HAP-1 (cell line): ENCODE measurements at places on chromosomes 12 and 14.

- DNase-seq, result no peak
Measured at GRCh38 chr12:4705824-4706223, 14.4 kb upstream of the GALNT8 start.

- no peak for DNase-seq
Measured at GRCh38 chr14:22088614-22089342, 415.2 kb upstream of the OR4E1 start.

DNA sequence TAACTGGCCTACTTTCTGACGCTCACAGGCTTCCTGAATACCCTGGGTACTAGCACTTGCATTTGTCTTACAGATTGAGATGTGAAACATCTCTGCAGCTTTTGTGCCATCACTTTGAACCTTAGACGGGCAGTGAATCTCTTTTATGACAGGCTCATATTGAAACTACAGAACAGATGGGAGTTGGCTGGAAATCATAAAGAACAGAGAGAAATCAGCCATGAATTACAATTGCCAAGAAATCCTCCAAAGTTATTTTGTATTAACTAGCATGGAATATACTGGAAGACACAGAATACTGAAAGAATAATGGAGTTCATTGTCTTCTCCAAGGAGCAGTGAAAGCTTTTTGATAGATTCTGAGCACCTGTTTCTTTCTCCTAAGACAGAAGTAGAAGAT is 32.7 kb downstream of the MYF5 start:
- DNase-seq, result no peak

DNA sequence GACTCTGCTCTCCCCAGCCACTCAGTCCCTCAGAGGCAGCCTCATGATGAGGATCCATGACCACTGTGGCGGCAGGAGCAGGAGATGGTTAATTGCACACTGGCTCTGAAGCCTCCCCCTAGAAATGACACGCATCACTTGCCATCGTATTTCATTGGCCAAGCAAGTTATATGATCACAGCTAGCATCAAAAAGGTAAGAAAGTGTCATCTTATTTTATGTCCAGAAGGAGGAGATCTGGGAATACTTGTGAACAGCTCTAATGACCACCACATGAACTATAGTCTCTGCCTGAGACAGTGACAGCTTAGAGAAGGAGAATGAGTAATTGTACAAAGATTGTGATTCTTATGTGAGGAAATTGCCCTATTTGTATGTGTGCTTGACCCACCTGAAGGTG is 363.4 kb downstream of the NUAK1 start:
- DNase-seq, result no peak

- no peak for DNase-seq
Measured at GRCh38 chr14:59816941-59817340, 53.6 kb downstream of the RTN1 start.

- peak; percentile 72 for DNase-seq
Measured at GRCh38 chr12:106551410-106551809, 31.4 kb upstream of the RFX4 start.

DNA sequence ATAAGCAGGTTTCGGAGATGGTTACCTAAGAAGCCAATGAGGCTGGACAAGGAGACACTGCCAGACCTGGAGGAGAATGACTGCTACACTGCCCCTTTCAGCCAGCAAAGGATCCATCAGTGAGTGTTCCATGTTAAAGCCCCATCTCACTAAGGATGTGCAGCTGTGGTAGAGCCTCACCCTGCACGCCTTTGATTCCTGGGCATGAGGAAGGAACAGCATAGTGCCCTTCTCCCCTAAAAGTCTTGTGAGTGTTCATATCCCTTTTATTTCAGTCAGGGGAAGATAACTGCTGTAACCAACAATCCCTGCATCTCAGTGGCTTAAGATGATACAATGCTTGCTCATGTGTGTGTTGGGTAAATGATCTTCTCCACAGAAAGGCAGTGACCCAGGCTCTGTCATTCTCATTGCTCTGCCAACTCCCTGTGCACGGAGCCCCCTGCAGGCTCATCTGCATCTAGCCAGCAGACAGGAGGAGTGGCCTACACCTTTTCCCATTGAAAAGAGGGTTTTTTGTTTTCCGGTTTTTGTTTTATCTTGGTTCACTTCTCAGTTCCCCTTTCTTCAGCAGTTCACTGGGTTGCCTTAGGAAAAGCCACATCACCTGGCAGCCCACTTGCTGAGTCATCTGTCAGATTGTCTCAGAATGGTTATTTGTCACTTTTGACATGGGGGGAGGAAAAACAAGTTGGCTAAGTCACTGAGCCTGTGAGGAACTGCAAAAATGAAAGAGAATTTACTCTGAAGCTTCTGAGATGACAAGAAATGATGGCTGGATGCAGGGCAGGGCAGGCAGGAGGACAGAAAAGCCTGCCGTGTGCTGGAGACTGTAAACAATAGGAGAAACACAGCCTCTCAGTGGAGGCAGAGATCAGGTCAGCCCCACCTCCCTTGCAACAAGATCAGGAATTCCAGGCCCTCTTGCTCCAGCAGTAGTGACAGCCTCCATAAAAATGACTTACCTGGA is 193.3 kb downstream of the ANO4 start:
- DNase-seq, result peak; percentile 63

GRCh38 chr12:50123203-50123602 is 11.2 kb downstream of the COX14 start:
- DNase-seq, result no peak

DNA sequence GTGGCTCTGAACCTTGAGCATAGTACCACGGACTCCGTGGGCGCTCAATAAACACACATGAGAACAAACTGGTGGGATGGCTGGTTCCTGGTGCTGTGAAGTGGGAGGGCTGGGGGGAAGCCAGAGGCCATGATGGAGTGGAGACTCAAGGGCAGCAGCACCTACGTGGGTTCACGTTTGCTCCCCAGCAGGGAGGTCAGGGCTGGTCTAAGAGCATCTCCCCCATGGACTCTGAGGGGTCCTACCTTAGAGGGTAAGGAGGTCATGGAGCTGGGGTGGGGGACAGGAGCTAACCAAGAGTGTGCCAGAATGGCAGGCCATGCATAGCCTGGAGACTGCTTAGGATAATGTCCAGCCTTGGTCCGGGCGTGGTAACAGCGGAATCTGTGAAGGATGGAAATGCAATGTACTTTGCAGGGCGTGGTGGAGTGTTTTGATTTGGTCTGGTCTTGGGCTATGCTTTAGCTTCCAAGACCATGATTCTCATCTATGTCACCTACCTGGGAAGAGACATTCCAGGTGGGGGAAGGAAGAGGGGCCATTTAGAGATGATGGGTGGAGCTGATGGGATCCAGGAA is 103.0 kb downstream of the PRMT8 start:
- no peak for DNase-seq

- DNase-seq, result no peak
Measured at GRCh38 chr14:94636744-94637412, 24.7 kb downstream of the SERPINA3 start.

GRCh38 chr12:126761420-126761819 is 1505.5 kb upstream of the TMEM132C start:
- DNase-seq, result no peak

DNA sequence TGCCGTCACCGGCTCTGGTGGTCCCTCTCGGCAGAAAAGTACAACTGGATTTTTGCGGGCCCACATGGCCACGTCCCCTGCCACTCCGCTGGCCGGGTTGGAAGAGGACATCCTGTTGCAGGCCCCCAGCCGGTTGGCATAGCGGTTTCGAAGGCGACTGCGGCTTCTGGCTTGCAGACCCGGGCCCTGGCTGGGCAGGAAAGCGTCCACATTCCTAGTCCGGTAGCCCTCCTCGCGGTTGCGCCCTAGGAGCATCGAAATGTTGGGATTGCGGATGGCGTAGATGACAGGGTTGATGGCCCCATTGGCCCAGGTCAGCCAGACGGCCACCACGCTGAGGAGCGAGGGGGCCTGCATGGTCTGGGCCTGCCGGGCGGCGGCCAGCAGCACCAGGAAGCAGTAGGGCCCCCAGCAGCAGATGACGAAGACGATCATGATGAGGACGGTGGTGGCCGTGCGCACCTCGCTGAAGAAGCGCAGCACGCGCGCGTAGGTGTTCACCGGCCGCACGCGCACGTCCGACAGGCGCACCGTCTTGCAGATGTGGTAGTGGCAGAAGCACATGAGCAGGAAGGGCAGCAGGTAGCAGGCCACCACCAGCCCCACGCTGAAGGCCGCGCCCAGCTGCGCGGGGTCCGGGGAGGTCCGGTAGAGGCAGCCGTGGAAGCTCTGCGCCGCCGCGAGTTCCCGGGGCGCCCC is 1.2 kb downstream of the GPR135 start:
- DNase-seq, result no peak

- DNase-seq, result no peak
Measured at GRCh38 chr12:124625867-124626675, 58.7 kb upstream of the NCOR2 start.

- DNase-seq, result no peak
Measured at GRCh38 chr12:89664441-89664840, 44.2 kb downstream of the ATP2B1 start.

DNA sequence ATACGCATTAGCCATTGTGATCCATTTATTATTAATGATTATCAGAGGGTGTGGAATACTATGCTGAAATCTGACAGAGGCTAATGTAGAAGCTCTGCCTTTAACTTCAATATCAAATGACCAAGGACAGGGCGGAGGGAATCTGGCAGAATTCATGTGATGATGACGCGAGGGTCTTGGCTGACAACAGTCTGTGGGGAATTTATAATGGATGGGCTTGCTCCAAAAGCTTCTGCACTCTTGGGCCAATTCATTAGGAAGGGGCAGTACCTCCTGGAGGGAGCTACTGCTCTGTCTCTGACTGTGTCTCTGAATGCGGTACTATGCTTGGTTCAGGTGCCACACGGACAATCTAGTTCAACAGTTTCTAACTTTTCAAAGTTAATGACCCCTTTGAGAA is 46.2 kb downstream of the GALNT8 start:
- DNase-seq, result no peak

DNA sequence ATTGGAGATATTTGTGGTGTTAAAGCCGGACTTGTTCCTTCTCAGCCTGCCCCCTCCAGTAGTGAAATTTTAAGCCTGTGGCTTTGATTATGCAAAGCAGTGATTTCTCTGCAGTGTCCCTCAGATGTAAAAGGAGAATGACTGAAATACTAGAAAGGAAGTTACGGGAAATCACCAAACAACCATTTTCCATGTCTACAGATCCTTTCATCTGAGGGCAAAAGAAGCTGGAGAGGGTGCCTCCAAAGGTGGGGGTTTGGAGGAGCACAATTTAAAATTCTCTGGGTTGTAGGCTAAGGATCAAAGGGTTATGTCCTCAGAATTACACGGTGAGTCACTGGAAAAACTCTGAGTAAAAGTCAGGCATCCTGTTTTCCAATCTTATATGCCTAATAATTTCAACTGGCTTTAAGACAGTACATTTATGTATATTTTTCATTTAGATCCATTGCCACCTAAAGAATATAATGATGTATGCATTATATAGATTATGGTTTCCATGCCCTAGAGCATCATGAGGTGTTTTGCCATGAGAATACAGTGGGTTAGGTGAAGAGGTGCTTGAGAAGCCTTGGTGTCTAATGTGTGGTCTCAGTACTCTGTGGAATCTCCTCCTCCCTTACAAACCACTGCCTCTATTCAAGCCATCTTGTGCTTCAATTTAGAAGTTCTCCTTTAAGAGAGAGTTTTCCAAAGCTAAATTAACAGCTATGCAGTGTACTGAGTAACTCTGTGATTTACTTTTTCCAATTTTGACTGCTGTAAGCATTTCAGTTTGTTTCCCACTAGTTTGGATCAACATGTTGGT is 362.1 kb downstream of the RAD51B start:
- no peak for DNase-seq

DNA sequence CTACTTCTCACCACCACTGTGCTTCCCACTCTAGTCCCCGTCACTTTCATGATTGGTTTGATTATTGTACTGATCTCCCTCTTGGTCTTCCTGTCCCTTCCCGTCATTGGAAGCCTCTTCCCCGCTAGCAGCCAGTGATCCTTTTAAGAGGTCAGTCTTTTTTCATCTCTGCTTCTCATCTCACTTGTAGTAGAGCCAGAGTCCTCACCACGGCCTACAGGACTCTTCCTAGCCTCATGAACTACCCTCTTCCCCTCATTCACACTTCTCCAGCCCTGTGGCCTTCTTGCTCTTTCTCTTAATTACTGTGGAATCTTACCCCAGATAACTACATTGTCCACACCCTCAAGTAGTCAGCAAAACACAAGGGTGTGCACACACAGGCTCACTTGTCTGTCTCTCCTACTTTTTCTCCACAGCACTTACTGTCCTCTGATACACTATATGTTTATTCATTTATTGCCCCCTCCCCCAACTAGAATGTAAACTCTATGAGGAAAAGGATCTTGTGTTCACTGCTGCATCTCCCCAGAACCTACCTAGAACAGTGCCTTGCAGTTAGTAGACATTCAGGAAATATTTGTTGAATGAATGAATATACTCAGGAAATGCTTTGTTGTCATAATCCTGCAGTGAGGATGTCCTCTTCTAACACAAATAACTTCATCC is 66.3 kb downstream of the CKB start:
- no peak for DNase-seq

- no peak for DNase-seq
Measured at GRCh38 chr14:77338302-77338701, 17.5 kb downstream of the GSTZ1 start.
